ENCODE measurements at places on chromosomes 1 and 21.

- DNase-seq, result no peak
These were observed 55.0 kb downstream of the NID1 start for GRCh38 chr1:236009857-236010256.

DNA sequence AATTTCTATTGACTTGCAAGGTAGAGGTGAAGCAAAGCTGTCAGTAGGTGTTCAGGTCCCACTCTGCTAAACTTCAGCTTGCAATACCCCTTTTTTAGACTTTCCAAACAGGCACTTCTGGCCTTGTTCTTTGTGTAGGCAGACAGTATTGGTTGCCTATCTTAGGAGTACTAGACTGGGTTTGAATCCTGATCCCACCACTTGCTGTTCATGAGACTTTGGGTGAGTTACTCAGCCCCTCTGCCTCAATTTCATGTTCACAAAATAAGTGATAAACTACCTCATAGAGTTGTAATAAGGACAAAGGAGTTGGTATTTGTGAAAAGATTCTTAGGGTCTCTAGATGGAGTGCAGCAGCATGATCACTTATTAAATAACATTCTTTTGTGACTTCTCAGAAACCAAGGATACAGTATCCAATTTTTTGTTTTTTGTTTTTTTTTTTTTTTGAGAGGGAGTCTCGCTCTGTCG, 5.2 kb downstream of the RCC1 start:
- no peak for DNase-seq

- DNase-seq, result no peak
These were observed 29.0 kb upstream of the SLC19A2 start for GRCh38 chr1:169514566-169515270.

GRCh38 chr1:93617670-93618499, 63.8 kb downstream of the BCAR3 start:
- DNase-seq, result no peak

- no peak for DNase-seq
These were observed 19.6 kb downstream of the SLC27A3 start for GRCh38 chr1:153794624-153795329.

GRCh38 chr1:221515496-221515895, 226.4 kb downstream of the DUSP10 start:
- no peak for DNase-seq

DNA sequence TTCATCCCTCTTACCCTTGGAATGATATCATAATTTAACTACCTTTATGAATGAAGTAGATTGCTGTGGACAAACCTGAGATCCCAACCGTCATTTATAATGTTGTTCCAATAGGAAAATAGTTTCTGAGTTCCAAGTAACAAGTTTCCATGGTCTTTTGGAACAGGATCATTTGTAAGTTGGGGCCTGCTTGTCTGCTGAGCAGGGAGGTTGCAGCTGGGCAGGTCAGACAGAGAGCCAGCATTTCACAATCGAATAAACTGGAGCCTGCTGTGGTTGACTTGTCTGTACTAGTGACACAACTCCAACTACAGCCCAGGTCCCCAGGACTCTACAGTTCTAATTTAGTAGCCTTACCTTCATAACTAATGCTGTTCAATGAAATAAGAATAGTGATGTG, 18.6 kb upstream of the RALGPS2 start:
- DNase-seq, result no peak

- DNase-seq, result no peak
These were observed 26.2 kb downstream of the TCP10L start for GRCh38 chr21:32559006-32559610.

DNA sequence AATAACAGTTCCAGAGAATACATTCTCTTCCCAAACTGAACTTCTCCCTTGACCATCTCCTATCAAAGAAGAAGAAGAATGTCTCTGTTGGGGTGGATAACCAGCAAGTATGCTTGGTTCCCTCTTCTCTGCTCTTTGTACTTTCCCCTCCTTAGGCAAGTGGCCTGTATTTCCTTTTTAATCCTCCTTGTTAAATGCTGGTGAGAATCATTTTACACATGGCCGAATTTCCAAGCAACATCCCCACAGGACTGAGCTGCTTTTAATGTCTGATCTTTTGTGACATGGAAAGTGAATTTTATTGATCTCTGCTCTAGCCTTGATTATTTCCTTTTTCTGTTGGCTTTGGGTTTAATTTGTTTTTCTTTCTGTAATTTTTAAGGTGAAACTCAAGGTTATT, 336.7 kb downstream of the DUSP10 start:
- DNase-seq, result no peak

- DNase-seq, result no peak
These were observed 7.8 kb upstream of the LRRC8D start for GRCh38 chr1:89812992-89813391.

DNA sequence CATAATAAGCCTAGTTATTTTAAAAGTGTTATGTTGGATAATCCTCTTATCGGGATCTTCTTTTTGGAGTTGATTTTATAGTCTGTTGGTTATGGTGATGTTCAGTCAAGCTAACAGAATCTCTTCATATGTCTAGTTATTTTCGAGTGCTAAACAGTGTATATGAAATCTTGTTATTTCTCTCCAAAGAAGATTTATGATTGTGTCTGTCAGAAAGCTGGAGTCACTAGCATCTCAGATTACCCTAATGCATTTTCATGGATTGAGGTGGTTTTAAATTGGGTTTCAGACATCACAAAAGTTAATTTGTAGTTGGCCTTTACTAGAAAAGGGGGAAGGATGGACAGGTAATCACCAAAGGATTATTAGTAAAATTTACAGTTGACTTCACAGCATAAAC, 13.3 kb downstream of the MAEL start:
- DNase-seq, result no peak

- no peak for DNase-seq
These were observed 1260.6 kb downstream of the NCAM2 start for GRCh38 chr21:22258821-22259220.

- no peak for DNase-seq
These were observed 43.9 kb upstream of the SOX13 start for GRCh38 chr1:204029016-204029415.

GRCh38 chr1:91054780-91055481, 33.1 kb upstream of the ZNF644 start:
- no peak for DNase-seq

DNA sequence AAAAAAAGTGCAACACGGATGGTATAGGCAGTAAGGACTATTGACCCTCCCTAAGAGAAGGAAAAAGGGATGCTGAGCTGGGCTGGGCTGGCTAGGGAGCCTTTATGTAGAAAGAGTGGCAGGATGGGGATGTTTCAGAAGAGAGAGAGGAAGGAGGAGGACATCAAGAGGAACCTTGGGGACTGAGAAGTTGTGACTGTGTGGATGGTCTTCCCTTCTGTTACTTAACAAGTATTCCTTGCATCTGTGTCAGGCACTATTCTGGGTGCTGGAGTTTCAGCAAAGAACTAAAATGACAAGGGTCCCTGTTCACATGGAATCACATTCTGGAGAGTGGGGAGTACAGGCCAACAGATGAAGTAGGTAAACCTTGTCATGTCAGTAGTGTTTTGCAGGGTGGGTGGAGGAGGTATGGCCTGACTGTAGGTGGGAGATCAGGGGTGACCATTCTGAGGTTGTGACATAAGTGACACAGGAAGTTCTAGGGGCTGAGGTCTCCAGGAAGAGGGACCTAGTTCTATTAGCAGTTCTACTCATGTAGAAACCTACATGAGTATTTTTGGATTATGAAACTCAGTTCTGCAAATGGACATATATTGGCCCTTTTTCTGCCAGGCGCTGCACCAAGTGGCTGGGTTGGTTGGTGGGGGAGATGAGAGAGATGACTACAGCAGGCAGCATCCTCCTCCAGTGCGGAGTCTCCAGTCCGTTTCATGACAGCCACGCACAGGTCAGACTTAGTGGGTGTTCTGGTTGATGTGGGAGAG, 53.8 kb downstream of the PRDM2 start:
- no peak for DNase-seq

DNA sequence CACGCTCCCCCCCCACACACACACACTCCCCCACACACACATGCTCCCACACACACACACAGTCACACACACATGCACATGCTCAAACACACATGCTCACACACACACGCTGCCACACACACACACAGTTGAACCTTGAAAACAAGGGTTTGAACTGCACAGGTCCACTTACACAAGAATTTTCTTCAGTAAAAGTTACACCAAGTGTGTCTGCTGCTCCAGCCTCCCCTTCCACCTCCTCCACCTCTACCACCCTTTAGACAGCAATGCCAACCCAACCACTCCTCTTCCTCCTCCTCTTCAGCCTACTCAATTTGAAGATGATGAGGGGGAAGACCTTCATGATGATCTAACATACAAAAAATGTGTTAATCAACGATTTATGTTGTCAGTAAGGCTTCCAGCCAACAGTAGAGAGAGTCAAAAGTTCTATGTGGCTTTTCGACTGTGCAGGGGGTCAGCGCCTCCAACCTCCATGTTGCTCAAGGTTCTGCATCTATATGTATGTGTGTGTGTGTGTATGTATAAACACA, 26.8 kb downstream of the HSF2BP start:
- no peak for DNase-seq

DNA sequence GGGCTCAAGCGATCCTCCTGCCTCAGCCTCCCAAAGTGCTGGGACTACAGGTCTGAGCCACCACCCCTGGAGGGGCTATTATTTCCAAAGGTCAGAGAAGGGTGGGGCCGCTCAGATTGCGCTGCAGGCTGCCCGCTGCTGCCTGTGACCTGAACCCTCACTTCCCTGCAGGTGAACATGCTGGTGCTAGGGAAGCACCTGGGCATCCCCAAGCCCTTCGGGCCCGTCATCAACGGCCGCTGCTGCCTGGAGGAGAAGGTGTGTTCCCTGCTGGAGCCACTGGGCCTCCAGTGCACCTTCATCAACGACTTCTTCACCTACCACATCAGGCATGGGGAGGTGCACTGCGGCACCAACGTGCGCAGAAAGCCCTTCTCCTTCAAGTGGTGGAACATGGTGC, 8.6 kb upstream of the PADI6 start:
- no peak for DNase-seq

DNA sequence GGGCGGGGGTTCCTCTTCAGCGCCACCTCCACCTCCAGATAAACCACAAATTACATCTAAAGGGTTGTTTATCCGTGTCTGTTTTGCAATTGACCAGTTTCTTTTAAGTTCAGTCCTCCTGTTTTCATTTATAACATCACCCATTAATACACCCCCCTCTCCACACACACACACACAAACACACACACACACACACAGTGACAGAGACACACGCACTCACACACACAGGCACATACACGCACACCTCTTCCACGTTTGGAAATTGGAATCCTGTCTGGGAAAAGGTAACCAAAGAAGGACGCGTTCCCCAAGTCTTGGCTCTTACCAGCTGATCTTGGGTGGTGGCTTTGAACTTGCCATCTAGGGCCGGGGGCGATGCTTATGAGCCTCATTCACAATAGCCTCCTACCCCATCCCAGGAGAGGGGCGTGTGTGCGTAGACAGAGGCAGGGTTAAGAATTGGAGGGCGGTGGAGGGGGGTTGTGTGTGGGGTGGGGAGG, 442 bp upstream of the CSMD2 start:
- DNase-seq, result no peak

- no peak for DNase-seq
These were observed 101.5 kb downstream of the PLA2G4A start for GRCh38 chr1:186930238-186930637.

- DNase-seq, result no peak
These were observed 19.9 kb upstream of the LPAR3 start for GRCh38 chr1:84912726-84913554.

DNA sequence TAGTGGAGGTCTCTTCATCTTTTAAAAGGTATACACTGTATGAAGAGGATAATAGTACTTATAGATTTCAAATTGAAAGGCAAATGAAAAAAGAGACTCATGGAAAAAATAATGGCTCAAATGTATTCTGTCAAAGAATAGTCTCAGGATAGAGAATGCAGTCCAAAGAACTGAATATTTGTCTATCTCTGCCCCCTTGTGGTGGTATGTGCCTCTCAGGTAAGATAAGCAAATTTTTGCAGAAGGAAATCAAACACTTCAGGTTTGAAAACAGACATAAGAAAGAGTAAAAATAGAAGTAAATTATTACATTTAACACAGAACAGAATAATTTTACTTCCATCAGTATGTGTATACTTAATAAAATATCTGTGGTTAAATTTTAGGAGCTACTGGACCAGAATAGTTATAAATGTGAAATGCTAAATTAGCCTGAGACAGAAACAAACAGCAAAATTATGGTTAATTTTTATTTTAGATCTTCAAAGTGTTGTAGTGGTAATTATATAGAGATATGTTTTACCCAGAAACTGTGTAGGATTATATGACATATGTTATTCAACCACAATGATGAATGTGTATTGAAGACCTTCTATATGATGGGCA, 164.4 kb upstream of the PALMD start:
- DNase-seq, result no peak

DNA sequence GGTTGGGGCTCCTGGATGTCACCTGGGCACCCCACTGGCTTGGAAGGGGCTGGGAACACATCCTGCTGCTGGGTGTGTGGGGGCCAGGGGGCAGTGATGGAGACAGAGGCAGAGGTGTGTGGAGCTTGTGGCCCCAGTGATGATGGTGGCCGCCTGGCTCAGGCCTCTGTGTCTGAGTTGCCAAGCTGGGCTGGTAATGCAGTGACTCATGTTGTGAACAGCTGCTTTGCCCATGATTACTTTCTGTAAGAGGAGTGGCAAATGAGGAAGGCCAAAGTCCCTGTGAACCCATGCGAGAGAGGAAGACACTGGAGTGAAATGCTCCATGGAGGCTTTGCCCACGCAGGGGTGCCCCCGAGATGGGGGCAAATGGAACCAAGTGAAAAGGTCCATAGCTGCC, 86.8 kb downstream of the KCNJ6 start:
- DNase-seq, result no peak

DNA sequence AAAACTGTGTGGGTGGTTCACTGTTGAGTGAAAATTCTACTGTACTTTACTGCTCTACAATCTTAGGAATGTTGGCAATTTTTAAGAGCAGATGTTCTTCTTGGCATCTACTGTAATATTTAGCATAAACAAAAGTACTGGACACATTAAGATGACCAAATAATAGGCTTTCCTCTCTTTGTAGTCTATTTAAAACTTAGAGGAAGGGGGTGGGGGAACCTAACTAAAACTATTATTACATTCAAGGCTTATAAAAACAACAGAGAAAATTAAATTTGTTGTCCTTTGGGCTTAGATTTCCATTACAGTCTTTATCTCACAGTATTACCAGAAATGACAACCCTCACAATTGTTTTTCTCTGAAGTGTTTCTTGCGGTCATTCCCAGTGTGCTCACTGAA, 181.2 kb downstream of the PLPPR4 start:
- no peak for DNase-seq

DNA sequence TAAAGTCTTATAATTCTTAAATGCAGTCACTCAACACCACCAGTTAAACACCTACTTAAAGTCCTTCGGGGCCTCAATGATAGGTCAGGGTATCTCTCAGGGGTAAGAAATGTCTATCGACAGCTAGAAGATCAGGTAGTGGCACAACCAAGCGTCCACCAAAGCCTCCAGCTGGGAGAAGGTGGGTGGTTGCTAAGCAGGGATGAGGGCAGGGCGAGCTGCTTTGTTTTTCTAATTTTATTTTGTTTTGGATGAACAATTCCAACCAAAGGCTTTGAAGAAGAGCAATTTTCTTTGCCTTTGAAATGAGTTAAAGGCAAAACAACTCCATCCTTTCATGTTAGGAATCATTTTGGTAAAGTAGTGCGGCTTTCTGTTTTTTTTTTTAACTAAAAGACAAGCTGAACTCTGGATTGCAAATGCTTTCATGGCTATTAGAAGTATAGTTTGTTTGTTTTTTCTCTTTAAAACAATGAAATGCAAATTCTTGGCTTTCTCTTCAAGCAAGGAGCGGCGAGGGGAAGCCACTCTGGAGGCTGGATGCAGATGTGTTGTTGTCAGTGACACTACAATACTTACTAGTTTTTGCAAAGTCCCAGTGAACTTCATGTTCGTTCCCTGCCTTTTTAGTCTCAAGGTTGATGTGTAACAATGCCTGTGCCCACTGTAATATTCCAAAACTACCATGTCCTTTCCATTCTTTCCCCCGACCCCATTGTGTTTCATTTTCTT, 106.0 kb downstream of the MRPS6 start:
- DNase-seq, result no peak
